ENCODE measurements at places on chromosomes 7 and 10.

DNA sequence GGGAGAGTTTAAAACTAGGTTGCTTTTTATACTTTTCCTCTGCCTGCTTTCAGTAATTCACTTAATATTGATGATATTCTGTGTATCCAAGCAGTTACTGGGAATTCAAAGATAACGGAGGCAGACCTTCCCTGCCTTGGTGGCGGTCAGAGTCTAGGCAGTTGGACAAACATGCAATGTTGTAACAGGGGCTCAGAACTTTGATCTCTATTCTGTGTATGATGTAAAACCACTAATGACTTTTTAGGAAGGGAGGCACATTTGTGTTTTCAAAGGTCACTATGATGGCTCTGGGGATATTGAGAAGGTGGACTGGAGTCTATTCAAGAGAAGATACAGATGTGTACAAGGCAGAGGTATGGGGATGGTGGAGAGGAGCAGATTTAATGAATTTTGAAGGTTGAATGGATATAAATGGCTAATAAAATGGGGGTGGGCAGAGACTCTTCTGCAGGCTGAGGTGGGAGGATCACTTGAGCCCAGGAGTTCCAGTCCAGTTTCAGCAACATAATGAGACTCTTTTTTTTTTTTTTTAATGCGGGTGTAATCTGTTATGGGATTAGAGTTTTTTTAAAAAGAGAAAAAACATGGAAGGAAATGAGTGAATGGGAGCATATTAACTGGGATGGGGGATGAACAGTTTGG, 5.7 kb upstream of the PON2 start:
- no peak for DNase-seq

DNA sequence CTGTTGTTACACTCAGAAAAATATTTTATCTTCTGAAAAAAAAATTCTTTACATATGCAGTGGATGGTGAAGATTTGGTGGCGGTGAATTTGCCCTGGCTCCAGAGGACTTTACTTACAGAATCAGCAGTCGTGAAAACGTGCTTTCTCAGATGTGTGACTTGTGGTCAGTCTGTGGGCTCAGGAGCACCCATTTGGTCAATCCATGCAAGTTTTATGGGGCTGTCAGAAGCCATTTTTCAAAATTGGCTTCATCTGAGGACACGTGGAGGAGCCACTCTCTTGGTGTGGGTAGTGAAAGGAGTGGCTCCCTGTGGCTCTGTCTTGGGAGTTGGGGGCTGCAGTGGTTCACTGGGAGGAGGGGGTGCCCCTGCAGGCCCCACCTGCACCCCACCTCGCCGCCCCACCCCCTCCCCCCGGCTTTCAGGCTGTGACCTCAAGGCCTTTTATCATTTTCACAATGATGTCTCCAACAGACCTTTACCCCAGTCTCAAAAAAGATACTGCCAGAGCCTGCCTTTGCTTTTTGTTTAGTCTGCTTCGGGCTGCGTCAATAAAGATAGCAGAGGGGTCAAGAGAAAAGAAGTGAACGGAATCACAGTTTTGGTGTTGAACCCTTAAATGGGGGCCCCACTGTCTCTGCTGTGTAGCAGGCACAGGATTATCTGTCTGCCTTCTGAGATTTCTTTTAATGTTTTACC, 137.4 kb downstream of the MGMT start:
- no peak for DNase-seq

DNA sequence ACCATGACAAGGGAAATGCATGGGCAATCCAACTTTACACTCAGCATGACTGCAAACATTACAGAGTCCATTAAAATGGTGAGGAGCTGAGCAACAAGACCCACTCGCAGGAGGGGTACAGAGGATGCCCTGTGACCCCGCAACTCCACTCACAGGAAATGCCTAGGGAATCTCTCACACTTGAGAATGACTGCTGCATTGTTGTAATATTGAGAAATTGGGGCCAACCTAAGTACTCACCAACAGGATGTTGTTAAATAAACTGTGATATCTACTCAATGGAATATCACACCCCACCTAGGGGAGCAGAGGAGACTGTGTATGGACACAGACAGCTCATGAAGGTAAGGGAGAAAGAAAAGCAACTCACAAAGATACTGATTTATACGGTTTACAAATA, 53.4 kb upstream of the CAMK2B start:
- peak; percentile 60 for DNase-seq

GRCh38 chr7:5349437-5350173, 66.9 kb downstream of the SLC29A4 start:
- no peak for DNase-seq

GRCh38 chr10:11874568-11875493, 51.7 kb downstream of the PROSER2 start:
- DNase-seq: peak; percentile 7

DNA sequence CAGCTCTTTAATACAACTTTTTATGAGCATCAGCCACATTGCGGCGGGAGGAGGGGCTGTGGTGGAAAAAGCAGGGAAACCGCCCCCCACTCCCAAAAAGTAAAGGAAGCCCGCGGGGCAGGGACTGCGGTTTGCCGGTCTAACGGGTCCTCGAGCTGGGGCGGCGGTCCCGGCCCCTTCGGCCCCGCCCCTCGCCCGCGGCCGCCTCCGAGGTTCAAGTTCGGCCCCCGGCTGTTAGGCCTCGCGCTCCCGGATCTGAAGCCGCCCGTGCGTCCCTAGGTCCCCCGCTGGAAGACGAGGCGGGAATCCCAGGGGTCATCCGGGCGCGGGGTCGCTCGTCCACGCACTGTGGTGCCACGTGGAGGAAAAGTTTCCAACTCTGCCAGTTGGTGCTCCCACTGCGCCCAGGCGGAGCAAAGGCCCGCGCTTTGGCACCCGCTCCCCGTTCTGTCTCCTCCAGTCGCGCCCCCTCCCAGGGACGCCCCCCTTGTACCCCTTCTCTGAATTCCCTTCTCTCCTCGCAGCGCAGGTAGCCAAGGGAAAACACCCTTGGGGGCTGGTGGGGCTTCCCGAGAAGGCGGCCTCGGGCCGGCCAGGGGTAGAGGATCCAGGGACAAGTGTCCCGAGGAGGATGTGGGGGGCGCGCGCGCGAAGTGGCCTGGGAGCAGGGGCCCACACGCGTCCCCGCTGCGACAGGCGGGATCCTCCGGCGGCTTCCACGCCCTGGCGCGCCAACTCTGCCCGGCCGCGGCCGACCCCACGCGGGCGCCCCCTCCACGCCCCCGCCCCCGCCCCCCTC, 798 bp upstream of the AUTS2 start:
- DNase-seq: no peak

GRCh38 chr10:1409392-1409791, 327.9 kb downstream of the ADARB2 start:
- DNase-seq: no peak

DNA sequence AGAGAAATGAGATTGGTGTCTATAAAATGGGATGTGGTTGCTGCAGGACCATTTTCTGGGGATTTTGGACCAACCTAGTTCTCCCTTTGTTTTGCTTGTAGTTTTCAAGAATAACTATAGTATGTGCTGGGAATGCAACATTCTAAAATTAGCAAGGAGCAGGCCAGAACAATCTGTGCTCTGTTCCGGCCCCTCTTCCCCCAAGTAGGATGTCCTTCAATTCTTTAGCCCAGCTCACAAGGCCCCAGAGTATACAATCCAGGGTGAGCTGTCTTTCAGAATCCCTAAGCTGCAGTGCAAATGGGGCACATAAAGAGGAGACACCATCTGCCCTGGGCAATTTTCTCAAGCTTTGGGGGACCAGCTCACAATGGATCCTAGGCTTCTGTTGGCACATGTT, 809.1 kb downstream of the TNS3 start:
- DNase-seq: no peak

DNA sequence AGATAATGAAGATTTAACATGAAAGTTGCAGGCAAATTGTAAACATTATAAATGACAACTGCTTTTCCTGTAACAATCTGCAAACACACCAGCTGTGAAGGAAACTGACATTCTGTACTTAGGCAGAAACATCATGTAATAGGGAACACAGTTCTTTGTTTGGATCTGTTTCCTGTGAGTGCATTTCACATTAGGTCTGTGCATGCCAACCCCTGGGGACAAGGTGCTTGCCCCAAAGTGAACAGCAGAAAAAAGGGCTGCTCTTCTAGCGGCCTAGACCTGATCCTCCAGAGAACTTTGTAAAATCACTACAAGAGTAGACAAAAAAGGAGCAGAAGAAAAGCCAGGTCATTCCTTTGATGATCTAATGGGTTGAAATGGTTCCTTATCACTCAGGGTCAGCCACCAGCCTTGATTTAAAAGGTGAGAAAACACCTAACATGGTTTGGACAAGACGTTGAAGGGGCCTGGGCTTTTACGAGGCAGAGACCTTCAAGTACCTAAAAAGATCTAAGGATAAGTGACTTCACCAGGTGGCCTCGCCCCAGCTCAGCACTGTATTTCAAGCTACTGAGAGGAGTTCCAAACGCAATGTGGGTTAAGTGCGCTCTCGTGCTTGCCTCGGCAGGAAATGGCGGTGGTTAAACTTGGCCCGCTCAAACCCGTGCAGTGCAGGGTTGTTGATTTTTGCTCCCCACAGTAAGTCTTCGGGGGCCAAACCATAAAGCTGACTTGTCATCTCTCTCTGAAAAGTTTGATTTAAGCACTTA, 249.7 kb downstream of the CREB5 start:
- DNase-seq: no peak

GRCh38 chr7:155252444-155252887, 45.2 kb upstream of the INSIG1 start:
- DNase-seq: no peak

DNA sequence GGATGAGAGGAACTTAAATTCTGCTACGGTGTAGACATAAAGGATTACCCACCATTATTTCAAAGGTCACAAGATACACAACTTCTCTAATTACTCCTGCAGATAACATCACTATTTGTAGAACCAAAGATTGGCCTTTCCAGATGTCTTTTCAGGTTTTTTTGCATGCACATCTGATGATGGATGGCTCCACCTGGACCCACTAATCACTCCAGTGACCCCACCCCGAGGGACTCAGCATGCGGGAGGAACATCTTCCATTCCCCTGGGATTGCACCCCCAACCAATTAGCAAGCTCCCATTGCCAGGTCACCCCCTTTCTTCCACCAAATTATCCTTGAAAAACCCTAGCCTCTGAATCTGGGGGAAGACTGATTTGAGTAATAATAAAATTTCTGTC, 608.9 kb downstream of the CNTNAP2 start:
- DNase-seq: no peak

- no peak for DNase-seq
Observed at GRCh38 chr10:5503477-5503835, 4.1 kb upstream of the CALML5 start.

DNA sequence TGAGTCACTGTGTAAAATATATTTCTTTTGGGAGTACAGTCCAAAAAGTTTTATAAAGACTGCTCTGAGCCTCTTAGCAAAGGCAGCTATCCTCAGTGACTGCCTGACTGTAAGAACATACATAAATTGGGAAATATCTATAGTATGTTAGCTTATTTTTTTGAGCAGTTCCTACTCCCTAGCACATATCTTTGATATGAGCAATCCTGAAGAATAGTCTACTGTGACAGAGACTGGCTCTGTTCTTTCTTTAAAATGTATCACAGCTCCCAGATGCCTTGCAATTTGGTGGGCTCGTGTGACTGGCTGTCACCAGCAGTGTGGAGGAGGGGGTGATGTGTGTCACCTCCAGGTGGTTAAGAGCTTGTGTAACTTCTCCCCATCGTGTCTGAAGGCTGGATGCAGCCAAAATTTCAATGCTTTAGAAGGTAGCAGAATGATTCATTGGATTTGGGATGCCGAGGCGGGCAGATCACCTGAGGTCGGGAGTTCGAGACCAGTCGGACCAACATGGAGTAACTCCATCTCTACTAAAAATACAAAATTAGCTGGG, 47.9 kb downstream of the MTERF1 start:
- DNase-seq: no peak

- no peak for DNase-seq
Observed at GRCh38 chr10:46222364-46222935, 64.3 kb upstream of the ANTXRL start.

- DNase-seq: no peak
Observed at GRCh38 chr10:103849880-103850571, 5.3 kb downstream of the SH3PXD2A start.

GRCh38 chr7:37284805-37285231, 163.8 kb downstream of the ELMO1 start:
- DNase-seq: no peak

GRCh38 chr10:5573968-5574641, 49.3 kb downstream of the CALML3 start:
- DNase-seq: no peak

- DNase-seq: no peak
Observed at GRCh38 chr10:126798649-126799048, 106.6 kb upstream of the DOCK1 start.

- DNase-seq: no peak
Observed at GRCh38 chr10:117364110-117364960, 10.9 kb downstream of the PDZD8 start.

Measured in fibroblast of skin of left quadriceps (primary cell).